ENCODE measurements at places on chromosomes 12 and 14.
A peak's percentile ranks its signal among the peaks of the same experiment; 100 is the strongest.

GRCh38 chr12:124408822-124409517 is 114.1 kb downstream of the RFLNA start:
- DNase-seq, result no peak

GRCh38 chr14:51828017-51828797 is 32.2 kb upstream of the GNG2 start:
- DNase-seq, result peak; percentile 83

DNA sequence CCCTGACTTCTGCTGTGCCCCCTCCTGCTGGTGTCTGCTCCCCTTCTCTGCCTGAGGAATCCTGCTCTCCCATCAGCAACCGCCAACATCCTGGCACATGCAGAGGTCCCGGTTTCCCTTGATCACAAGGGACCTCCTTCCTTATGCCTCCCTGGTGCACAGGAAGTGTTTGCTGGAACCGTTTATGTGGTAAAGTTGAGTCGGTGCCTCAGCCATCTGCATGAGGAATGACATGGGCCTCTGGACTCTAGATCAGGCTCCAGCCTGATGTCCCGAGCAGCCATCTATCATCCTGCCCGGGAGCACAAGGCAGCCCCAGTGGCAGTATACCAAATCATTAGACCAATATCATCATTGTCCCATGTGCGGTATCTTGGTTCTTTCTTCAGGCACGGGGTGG is 90.4 kb downstream of the BORCS5 start:
- DNase-seq, result peak; percentile 31

DNA sequence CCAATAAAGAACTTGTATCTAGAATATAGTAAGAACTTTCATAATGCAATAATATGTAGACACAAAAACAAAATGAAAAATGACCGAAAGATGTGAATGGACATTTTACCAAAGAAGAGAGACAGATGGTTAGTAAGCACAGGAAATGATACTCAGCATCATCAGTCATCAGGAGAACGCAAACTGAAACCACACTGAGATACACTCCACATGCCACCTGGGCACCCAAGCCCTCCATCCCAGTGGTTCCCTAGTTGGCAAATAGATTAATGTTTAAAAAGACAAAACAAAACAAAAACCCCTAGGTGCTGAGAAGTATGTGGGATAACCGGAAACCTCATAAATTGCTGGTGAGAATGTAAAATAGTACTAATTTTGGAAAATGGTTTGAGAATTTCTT is 26.8 kb upstream of the VPS33A start:
- no peak for DNase-seq

- no peak for DNase-seq
These were observed 82.2 kb downstream of the GALNT9 start for GRCh38 chr12:132246997-132247717.

GRCh38 chr12:13627536-13627935 is 353.9 kb downstream of the GRIN2B start:
- no peak for DNase-seq

GRCh38 chr14:104040539-104040938 is 45.0 kb upstream of the ASPG start:
- DNase-seq, result no peak

DNA sequence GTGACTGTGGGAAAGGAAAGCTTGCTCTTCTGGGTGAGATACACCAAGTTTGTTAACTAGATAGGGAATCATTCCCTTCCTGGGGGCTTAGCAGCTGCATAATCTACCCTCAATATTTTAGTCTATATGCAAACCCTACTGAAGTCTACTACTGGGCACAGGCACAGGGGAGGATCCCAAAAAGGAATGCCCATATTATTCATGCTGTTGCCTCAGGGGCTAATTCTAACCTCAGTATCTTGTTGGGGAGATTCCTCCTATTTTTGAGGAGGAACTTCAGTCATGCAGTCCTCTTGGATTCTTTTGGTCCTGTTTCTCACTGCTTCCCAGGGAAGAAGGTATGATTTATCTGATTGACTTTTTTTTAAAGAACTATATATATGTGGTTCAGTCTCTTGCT is 58.9 kb upstream of the ANKS1B start:
- peak; percentile 62 for DNase-seq

- DNase-seq, result peak; percentile 35
These were observed 188.9 kb downstream of the CAND1 start for GRCh38 chr12:67457778-67458665.

DNA sequence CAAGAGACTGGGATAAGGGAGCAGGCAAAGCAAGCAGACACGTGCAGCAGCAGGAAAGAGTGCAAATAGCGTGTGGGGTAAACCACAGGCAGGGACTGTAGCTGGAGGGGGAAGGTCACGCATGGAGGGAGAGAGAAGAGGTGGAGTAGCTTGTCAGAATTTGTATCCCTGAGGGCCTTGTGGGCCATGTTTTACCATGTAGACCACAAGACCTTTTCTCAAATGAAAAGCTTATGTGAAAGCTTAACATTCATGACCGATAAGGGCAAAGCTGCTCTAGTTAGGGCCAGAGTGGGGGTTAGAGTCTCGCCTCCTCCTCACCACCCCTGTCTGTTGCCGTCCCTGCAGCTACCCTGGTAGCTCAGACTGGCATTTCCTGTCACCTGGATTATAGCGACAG is 152.9 kb upstream of the E2F7 start:
- DNase-seq, result no peak

- DNase-seq, result peak; percentile 46
These were observed 800 bp downstream of the PCNX4 start for GRCh38 chr14:60092526-60092920.

- DNase-seq, result peak; percentile 72
These were observed 192.1 kb upstream of the GARIN6 start for GRCh38 chr12:99455350-99456035.

- DNase-seq, result no peak
These were observed 322.2 kb downstream of the AEBP2 start for GRCh38 chr12:19761463-19761862.

GRCh38 chr14:91728616-91729183 is 3.2 kb downstream of the CATSPERB start:
- DNase-seq, result peak; percentile 6

GRCh38 chr12:106955377-106956047 is at the start of gene TMEM263:
TSS of gene TMEM263 (plus strand) at chr12:106955907. CDS start at chr12:106967117, 11,210 bp downstream.
- peak; percentile 97 for DNase-seq

- no peak for DNase-seq
These were observed 149.2 kb downstream of the SLC2A13 start for GRCh38 chr12:39956725-39957124.

- no peak for DNase-seq
These were observed 1.2 kb downstream of the RPH3A start for GRCh38 chr12:112792743-112793142.

DNA sequence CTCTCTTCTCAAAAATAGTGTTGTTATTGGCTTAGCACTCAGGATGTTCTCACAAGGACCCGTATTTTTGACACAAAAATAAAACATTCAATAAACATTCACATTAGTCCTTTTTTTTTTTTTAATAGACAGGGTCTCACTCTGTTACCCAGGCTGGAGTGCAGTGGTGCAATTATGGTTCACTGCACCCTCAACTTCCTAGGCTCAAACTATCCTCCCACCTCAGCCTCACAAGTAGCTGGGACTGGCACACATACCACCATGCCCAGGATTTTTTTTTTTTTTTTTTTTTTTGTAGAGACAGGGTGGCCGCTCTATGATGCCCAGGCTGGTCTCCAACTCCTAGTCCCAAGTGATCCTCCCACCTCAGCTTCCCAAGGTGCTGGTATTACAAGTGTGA is 27.0 kb downstream of the PPP1R13B start:
- no peak for DNase-seq

GRCh38 chr12:122928404-122929147 is 32.7 kb upstream of the VPS37B start:
- no peak for DNase-seq

- DNase-seq, result no peak
These were observed 124.0 kb downstream of the APAF1 start for GRCh38 chr12:98769068-98769467.

DNA sequence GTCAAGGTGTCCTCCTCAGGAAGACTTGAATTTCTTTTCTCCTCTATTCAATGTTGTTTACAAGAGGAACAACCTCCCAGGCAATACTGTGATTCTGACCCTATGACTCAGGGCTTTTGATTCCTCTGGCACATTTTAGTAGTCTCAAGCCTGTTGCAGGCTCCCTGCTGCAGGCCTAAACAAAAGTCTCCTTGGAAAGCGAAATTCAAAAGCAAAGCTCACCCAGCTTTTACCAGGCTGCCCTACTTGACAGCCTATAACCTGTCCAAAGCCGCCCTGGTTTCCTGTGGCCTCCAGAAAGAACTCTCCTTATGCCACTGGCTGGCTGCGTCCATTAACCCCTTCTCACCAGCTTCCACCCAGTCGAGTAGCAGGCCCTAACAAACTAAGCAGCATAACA is 11.6 kb downstream of the FGD6 start:
- peak; percentile 83 for DNase-seq

- DNase-seq, result peak; percentile 18
These were observed 66.5 kb downstream of the TRAFD1 start for GRCh38 chr12:112191840-112192321.
